ENCODE measurements at places on chromosomes 1 and 21.

GRCh38 chr1:205480349-205480985 lies 24.0 kb upstream of the CDK18 start:
- no peak for DNase-seq

- DNase-seq = no peak
Measured at GRCh38 chr1:36128126-36128904, 3.3 kb upstream of the COL8A2 start.

- no peak for DNase-seq
Measured at GRCh38 chr1:21236178-21236577, 54.1 kb downstream of the ECE1 start.

GRCh38 chr1:76083189-76083588 lies 8.6 kb downstream of the ST6GALNAC3 start:
- DNase-seq = no peak

DNA sequence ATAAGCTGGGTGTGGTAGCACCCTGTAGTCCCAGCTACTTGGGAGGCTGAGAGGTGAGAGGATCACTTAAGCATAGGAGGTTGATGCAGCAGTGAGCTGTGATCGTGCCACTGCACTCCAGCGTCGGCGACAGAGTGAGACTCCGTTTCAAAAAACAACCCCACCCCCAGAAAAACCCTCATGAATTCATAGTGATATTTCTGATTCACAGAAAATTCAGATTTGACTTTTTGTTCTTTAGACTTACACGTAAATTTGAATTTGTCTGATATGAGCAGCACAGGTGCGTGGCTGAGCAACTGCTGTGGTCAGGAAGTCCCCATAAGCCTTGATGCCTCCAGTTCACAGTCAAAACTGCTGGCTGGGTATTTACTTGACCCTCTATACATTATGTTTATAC lies 10.0 kb upstream of the MORC3 start:
- no peak for DNase-seq

GRCh38 chr1:186896211-186896610 lies 67.5 kb downstream of the PLA2G4A start:
- no peak for DNase-seq

- peak; percentile 23 for DNase-seq
Measured at GRCh38 chr1:6052543-6053205, 7.0 kb downstream of the KCNAB2 start.

GRCh38 chr1:100510451-100510850 lies 27.5 kb upstream of the GPR88 start:
- DNase-seq = peak; percentile 40

DNA sequence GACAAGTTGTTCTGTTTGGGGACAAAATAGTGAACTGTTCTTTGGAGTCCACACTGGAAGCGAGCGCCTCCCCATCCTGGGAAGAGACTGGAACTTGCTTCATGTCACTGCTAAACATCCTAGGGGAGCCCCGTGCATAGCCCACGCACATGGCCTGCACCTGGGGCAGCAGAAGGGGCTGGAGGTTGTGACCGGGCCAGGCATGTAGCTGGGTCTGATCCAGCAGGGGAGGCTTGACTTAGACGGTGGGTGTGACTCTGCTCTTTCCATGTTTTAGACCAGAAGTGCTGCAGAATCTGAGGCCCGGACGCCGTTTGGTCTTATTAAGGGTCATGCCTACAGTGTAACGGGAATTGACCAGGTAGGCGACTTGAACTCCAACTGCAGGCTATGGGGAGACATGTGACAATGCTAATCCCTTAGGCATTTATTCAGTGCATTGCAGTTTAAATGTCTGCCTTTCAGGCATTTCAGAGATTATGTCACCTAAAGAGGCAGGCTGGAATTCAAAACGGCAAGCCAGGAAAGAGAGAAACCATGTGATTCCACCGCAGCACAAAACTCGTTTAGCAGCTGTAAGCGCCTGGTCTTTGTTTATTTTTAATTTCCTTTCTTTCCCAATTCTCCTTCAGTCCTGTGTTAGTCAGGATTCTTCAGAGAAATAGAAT lies 21.8 kb downstream of the CAPN9 start:
- DNase-seq = no peak

DNA sequence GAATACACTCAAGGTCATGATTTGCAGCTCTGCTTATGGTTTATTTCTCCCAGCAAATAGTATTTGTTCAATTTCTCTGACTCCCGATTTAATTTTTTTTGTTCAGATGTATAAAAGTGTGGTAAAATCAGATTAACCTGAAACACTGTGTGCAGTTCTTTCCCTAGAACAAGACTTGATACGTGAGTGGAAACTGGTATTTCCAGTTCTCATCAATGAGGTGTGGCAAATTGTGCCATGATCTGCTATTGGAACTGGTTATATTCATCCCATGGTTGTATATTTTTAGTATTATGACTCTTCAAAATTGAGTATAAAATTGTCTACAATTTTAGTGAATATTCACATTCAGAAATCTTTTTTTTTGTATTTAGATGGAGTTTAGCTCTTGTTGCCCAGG lies 76.8 kb upstream of the IVNS1ABP start:
- DNase-seq = no peak

- no peak for DNase-seq
Measured at GRCh38 chr1:28984311-28984684, 69.9 kb downstream of the EPB41 start.

- DNase-seq = no peak
Measured at GRCh38 chr1:45552331-45552730, 1.7 kb downstream of the AKR1A1 start.

GRCh38 chr1:33377013-33377412 lies 53.9 kb downstream of the PHC2 start:
- DNase-seq = no peak

GRCh38 chr1:201461645-201462441 lies 7.1 kb downstream of the PHLDA3 start:
- DNase-seq = no peak

DNA sequence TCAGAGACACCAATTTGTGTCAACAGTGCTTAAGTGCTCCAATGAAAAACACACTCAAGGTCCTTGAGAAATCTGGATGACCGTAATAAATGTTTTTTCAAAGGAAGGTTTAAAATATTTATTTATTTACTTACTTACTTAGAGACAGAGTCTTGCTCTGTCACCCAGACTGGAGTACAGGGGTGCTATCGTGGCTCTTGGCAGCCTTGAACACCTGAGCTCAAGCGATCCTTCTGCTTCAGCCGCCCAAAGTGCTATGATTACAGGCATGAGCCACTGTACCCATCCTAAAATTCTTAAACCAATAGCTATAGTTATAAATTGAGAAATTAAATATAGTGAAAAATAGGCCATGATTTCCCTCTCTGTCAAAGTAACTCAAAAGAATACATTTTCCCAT lies 17.3 kb upstream of the ERICH3 start:
- no peak for DNase-seq

DNA sequence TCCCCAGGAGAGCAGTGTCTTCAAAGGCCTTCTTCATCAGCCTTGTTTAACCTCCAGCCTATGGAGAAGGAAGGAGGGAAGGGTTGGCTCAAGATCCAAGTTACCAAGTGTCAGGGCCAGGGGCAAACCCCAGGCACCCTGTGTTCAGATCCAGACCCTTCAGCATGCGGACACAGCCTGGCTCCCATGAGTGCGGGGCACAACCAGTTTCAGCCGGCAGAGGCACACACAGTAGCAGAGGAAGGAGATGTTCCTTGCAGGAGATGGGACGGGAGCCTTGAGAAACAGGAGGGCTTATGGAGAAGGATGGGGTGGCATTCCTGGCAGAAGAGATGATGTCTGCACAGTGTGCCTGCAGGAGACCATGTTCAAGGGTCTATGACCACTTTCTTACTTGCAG lies 161.7 kb upstream of the EDN2 start:
- no peak for DNase-seq

DNA sequence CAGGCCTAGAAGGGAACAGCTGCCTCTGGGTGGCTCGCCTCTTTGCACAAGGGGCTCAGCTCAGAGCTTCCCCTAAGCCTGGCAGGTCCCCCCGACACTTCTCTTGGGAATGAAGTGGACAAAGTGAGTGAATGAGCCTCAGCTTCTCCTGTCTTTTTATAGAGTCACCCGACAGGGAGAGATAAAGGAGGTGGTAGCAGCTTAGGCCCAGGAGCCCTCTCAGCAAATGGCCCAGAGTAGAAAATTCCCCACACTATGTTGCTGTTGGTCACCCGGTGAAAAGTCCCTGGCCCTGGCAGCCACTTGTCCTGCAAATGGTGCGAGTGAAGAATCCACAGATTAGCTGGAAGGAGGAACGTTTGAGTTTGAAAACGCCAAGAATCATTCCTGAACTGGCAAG lies 2.4 kb downstream of the CLDN14 start:
- no peak for DNase-seq

DNA sequence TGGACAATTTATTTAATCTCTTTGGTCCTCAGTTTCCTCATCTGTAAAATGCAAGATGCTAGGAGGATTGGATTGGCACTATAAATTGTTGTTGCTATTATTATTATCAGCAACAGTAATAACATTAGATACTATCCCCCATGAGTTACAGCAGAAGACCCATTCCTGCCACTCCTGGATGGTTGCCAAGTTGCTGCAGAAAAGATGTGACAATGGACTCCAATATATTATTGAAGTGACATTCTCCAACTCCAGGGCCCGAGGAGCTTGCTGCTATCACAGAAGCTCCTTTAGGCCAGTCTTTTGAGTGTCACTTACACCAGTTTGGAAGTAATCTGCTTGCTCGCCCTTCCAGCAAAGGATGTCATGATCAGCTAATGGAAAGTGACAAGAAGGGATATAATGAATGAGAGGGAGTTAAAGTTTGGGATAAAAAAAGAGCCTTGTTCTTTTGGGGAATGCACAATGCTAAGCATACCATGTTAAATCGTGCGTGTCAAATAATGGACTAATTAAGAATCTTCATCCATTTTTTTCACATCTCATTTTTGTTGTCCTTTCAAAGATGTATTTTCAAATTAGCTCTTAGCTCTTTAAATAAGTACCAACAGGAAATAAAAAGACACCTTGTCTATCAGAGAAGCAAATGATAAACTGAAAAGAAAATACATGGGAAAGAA lies 19.5 kb upstream of the PROX1 start:
- no peak for DNase-seq

GRCh38 chr1:9593492-9594465 lies 5.1 kb downstream of the TMEM201 start:
- peak; percentile 55 for DNase-seq

- peak; percentile 43 for DNase-seq
Measured at GRCh38 chr1:112954945-112955772, 837 bp downstream of the SLC16A1 start.

Measured in DMS 273 treated with DMSO at 0.1 percent for 48 hours (cell line).